ENCODE measurements at places on chromosomes 3 and 15.

- no peak for DNase-seq
Measured at GRCh38 chr3:167798443-167798842, 62.9 kb downstream of the SERPINI1 start.

DNA sequence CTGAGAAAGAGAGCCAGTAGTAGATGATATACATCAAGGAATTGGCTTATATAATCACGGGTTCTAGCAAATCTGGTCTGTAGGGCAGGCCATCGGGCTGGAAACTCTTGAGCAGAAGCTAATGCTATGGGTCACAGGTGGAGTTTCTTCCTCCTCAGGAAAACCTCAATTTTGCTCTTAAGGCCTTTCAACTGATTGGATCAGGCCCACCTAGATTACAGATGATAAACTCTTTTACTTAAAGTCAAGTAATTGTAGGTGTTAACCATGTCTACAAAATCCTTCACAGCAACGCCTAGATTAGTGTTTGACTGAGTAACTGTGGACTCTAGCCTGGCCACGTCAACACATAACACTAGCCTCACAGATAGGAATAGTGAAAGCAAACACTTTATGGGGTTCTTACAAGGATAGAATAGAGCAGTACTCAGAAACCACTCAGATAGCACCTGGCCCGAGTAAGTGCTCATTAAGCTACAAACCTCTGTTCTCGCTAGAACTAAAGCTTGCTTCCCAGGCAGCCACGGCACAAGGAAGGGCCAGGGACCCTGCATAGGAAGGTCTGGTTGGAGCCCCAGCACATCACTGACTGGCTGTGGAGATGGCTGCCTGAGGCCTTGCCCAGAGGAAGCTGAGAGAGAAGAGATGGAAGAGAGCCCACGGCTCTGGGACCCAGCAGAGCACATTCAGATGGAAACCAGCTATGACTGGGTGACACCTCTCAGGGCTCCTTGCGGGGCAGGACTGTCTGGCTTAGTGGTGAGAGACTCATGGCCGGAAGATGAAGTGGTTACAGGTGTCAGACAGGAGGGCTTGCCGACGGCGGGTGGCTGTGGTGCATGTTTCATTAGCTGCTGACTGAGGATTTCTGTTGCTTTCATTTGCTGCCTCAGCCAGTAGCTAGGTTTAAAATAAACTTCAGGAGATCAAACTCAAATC is 202.5 kb upstream of the TLE3 start:
- no peak for DNase-seq

GRCh38 chr3:60182697-60183096 is 1068.6 kb downstream of the FHIT start:
- DNase-seq = no peak

GRCh38 chr15:57323299-57323805 is 53.0 kb upstream of the CGNL1 start:
- DNase-seq = no peak

GRCh38 chr3:129576514-129577352 is 29.7 kb downstream of the PLXND1 start:
- DNase-seq = no peak

DNA sequence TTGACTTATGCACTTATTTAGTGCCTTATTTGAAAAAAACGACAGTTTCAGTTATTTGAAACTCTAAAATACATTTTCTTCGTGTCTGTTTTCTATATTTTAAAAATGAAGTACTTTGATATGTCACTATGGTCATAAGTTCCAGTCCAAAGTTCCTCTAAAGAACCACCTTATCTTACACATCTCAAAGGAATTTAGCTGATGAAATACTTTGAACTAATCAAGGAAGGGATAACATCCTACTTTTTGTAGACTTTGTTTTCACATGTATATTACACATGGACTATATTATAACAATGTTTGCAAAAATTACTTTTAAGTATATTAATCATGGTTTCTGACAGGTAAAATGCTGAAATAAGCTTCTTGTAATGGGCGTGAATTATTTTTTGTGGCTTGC is 265.8 kb upstream of the ZNF717 start:
- DNase-seq = no peak

DNA sequence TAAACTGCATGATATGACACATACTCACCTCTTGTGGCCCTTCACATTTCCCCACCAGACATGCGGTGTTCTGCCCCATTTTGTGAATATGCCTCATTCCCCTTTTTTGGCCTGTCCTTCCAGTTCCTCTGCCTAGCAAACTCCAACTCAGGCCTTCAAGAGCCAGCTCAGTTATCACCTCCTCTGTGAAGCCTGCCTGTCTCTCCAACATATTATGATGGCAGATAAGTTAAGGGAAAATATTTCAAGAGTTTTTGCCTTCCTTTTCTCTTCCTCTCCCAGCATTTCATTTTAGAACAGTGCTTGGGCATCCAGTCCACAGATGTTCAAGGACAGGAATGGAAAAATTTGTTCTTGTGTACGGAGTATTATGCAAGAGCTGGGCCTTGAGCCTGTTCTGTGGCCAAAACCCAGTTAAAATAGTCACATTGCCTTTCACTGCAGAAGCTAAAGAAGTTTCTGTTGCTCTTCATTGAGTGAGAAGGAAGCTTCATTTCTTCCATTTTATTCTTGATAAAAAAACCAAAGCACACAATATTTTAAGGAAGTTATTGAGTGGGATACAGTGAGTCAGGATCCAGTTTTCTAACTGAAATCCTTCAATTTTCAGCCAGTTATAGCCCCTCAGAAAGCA is 192.0 kb downstream of the GHSR start:
- no peak for DNase-seq

- no peak for DNase-seq
Measured at GRCh38 chr3:7025581-7026300, 164.8 kb downstream of the GRM7 start.

DNA sequence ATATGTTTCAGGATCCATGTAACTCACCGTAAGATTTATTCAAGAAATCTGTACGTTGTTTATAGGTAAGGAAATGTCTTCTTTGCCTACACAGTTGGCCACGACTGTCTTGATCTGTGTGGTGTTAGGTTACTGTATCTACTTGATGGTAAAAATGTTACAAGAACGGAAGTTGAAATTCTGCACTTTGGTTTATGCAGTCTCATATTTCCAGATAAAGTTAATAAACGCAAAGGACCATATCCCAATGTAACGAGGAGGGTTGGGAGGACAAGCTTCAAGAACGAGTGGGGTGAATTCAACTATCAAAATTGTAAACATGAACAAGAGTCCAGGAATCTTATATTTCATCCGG is 1.0 kb downstream of the USF3 start:
- peak; percentile 11 for DNase-seq

GRCh38 chr3:149958171-149958796 is 12.4 kb downstream of the PFN2 start:
- no peak for DNase-seq

- DNase-seq = no peak
Measured at GRCh38 chr3:190456770-190457169, 7.1 kb upstream of the TMEM207 start.

DNA sequence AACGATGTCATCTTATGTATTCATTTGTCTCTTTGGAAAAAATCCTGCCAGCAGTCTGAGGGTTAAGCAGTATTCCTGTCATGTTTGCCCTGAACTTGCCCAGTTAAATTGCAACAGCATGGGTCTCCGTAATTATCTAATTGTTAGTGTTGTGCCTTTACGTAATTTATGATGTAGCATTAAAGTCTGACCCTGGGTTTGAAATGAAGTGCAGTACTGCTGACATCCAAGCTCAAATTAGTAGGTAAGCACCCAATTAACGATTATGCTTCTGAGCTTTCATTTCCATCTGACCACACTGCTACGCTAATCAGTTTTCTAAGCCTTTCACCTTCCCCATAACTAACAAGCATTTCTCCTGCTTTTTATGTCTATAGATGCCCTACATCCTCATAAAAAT is 241.8 kb downstream of the ARRDC4 start:
- no peak for DNase-seq

DNA sequence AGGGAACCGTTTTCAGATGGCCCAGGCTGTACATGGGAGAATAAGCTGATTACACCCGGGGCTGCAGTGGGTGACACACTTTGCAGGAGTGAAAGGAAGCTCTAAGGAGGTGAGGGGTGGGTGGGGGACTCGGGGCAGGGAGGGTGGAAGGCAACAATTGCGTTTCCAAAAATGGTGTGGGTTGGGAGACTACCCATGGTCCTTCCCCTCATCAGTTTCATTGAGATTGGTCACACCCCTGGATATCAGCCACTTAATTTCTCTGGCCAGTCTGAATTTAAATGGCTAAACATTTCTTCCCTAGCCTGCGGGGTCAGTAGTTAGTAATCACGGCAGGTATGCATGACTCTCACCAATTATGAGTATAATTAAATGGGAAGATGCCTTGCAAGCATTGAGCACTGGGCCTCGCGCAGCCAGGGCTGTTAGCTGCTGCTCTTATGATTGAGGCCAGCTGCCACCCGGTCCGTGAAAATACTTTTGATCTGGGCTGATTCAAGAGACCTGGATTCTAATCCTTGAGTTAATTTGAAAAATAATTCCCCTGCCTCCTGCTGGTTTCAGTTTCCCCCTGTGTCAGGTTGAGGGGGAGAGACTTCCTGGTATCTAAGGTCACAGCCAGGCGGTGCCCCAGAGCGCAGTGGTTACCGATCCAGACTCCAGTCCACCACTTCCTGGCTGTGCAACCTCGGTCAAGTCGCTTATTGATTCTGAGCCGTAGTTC is 23.3 kb downstream of the SLC6A6 start:
- no peak for DNase-seq

DNA sequence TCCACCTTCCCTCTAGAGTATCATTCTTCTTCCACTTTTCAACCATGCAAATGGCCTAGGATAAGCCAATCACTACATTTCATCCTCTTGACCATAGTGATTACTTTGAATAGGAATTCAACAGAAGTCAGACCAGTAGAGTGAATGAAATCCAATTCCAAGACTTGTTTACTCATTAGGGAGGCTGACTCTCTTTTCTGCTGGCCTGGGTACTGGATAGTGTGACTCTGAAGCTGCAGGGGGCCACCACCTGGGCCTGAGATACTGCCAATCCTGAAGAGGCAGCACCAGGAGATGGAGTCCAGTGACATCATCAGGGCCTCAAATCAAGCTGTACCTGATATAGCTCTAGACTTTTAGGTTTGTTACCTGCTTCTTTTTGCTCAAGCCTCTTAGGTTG is 7.0 kb upstream of the FSTL1 start:
- DNase-seq = no peak

DNA sequence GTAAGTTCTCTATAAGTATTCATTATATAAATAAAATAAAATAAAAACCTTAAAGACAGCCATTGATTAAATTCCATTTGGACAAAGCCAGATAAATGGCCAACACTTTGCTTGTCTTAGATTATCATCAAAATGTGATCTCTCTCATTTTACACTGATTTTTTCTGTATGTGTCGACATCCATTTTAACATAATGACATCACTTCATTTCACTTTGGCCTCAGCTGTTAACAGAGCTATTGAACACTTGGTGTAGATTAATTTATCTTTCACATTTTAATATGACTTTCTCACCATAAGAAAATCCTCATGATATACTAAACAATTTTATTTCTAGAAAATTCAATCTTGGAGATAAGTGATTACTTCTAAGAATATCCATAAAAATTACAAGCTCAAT is 198.1 kb downstream of the MECOM start:
- no peak for DNase-seq
